ENCODE measurements at places on chromosomes 3 and 15. TPM values are rescaled to one million over a fixed set of nuclear protein-coding genes. Genes with fewer than 3 reads are reported as not detected.

DNA sequence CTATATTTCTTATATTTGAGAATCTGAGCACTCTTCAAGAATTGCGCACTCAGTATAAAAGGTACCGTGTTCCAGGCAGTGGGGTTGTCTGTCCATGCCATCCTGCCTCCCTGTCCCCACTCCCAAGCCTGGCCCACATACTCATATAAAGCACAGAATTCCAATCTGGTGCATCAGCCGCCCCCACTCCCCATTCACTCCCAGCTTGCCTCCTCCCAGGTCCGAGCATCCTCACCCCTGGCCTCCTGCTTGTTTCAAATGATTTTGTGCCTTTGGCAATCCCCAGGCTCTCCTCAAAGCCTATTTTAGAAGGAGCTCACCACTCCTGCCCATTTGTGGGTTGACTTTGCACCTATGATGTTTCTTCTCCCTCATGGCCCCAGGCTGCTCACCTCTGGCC is 22.2 kb upstream of the IGF1R start:
- H3K27me3 ChIP-seq: peaks cover 7% of the 10 kb centered on the region
- no peak for DNase-seq
- no peak overlapping the region for H3K27ac ChIP-seq
- H3K4me3 ChIP-seq: no peak overlapping the region
- H3K4me1 ChIP-seq: no peaks in the 10 kb centered on the region

- H3K27me3 ChIP-seq: no peaks in the 10 kb centered on the region
- H3K4me3 ChIP-seq: no peak overlapping the region
- no peak for DNase-seq
- H3K27ac ChIP-seq: no peak overlapping the region
- no peaks in the 10 kb centered on the region for H3K36me3 ChIP-seq
- no peaks in the 10 kb centered on the region for H3K4me1 ChIP-seq
These were observed 33.3 kb downstream of the PEAK1 start for GRCh38 chr15:77386626-77387025.

- H3K4me1 ChIP-seq: no peaks in the 10 kb centered on the region
- no peaks in the 10 kb centered on the region for H3K36me3 ChIP-seq
- H3K27me3 ChIP-seq: no peaks in the 10 kb centered on the region
These were observed 69.0 kb upstream of the THBS1 start for GRCh38 chr15:39511916-39512260.

DNA sequence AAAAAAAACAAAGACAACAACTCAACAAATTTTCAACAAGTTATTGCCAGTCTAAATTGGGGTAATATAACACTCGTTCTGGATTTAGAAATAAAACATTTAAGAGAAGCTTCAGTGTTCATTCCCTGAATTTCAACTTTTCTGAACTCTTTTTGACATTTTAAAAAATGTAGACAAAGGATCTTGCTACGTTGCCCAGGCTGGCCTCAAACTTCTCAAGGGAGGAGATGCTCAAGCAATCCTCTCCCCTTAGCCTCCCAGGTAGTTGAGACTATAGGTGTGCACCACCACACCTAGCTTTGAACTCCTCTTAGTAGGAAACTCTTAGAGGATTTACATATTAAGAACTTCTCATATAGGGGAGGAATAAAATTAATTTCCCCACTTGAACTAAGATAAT is 91.9 kb downstream of the AKAP13 start:
- no peak overlapping the region for H3K4me3 ChIP-seq
- H3K4me1 ChIP-seq: peaks cover 20% of the 10 kb centered on the region
- no peaks in the 10 kb centered on the region for H3K27me3 ChIP-seq
- no peak overlapping the region for H3K27ac ChIP-seq
- no peaks in the 10 kb centered on the region for H3K36me3 ChIP-seq

DNA sequence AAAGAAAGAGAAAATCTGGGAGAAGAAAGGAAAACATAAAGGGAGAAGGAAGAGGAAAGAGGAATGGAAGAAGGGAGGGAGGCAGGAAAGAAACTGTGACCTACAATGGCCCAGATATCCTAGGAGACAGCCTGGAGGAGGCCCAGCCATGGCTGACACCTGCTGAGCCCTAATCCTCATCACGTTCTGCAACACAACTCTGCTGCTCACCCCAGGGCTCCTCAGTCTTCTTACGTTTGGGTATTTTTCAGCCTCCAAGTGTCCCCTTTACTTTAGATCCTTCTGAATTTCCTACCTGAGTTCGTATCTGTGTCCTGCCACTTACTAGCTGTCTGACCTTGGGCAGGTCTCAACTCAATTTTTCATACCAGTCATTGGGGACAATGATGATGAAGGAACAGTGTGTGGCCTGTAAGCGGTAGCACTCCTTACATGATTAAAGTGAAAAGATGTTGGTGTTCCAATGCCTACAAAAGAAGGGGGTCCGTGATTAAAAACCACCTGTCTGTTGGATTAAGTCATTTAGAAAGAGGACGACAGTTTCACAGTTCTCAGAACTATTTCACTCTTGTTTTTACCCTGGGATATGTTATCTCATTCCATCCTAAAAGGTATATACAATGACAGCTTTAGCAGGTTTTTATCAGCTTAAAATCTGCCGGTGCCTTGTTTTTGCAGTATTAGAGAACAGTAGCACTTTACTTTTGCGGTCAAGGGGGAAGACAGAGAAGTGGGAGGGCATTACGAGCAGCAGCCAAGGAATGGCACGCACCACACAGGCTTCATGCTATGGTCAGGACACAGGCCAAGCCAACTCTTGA is 47.4 kb downstream of the CCR4 start:
- H3K36me3 ChIP-seq: no peaks in the 10 kb centered on the region
- H3K27ac ChIP-seq: no peak overlapping the region
- H3K4me3 ChIP-seq: no peak overlapping the region
- DNase-seq: no peak

GRCh38 chr3:71786551-71786950 is 1.6 kb upstream of the PROK2 start:
- no peak overlapping the region for H3K27ac ChIP-seq
- peaks cover 68% of the 10 kb centered on the region for H3K27me3 ChIP-seq
- no peak overlapping the region for H3K4me3 ChIP-seq
- no peaks in the 10 kb centered on the region for H3K36me3 ChIP-seq

Gene IQCF5
- total RNA-seq: not detected

- H3K4me3 ChIP-seq: no peak overlapping the region
- H3K4me1 ChIP-seq: no peaks in the 10 kb centered on the region
- H3K36me3 ChIP-seq: no peaks in the 10 kb centered on the region
These were observed 8.6 kb downstream of the PODXL2 start for GRCh38 chr3:127637546-127637945.

- no peaks in the 10 kb centered on the region for H3K27me3 ChIP-seq
- peak overlapping the region; percentile 96 for H3K27ac ChIP-seq
- peaks cover 16% of the 10 kb centered on the region for H3K4me1 ChIP-seq
These were observed 352 bp upstream of the TMF1 start for GRCh38 chr3:69052472-69052898.

Gene FBLN2
- total RNA-seq: 73.8 TPM

- H3K27ac ChIP-seq: no peak overlapping the region
- no peaks in the 10 kb centered on the region for H3K27me3 ChIP-seq
- H3K4me3 ChIP-seq: no peak overlapping the region
- H3K36me3 ChIP-seq: no peaks in the 10 kb centered on the region
- peaks cover 16% of the 10 kb centered on the region for H3K4me1 ChIP-seq
These were observed 261.1 kb upstream of the CBLB start for GRCh38 chr3:106129939-106130338.

- DNase-seq: no peak
- H3K4me3 ChIP-seq: no peak overlapping the region
- no peaks in the 10 kb centered on the region for H3K27me3 ChIP-seq
These were observed 79.0 kb upstream of the CDV3 start for GRCh38 chr3:133494469-133494868.

DNA sequence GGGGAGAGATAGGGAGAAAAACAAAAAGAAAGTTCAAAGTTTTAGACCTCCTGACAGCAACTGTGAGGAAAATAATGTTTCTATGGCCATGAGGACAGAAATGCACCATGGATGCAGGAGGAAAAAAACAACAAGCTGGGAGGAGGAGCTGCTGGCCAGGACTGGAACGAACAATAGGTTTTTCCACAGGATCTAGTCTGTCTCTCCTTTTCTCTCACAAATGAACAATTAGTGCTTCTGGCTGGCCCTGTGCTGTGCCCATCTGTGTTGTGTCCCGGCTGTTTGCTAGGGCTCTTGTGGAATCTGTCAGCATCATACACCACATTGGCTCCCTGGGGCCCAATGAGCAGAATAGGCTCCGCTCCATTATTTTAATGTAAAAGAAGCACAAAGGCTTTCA is 15.2 kb downstream of the GK5 start:
- H3K27ac ChIP-seq: peak overlapping the region; percentile 79
- H3K27me3 ChIP-seq: no peaks in the 10 kb centered on the region
- DNase-seq: no peak
- no peak overlapping the region for H3K4me3 ChIP-seq

GRCh38 chr3:186108941-186109865 is at the start of gene ETV5:
TSS of gene ETV5 (minus strand) at chr3:186109089. CDS start at chr3:186105868, 3,221 bp downstream.
- H3K36me3 ChIP-seq: no peaks in the 10 kb centered on the region
- DNase-seq: peak; percentile 99
- H3K4me3 ChIP-seq: peak within 1 kb of the TSS; percentile 84
- peaks cover 23% of the 10 kb centered on the region for H3K27me3 ChIP-seq
- peak within 1 kb of the TSS; percentile 69 for H3K27ac ChIP-seq
- peaks cover 12% of the 10 kb centered on the region for H3K4me1 ChIP-seq

DNA sequence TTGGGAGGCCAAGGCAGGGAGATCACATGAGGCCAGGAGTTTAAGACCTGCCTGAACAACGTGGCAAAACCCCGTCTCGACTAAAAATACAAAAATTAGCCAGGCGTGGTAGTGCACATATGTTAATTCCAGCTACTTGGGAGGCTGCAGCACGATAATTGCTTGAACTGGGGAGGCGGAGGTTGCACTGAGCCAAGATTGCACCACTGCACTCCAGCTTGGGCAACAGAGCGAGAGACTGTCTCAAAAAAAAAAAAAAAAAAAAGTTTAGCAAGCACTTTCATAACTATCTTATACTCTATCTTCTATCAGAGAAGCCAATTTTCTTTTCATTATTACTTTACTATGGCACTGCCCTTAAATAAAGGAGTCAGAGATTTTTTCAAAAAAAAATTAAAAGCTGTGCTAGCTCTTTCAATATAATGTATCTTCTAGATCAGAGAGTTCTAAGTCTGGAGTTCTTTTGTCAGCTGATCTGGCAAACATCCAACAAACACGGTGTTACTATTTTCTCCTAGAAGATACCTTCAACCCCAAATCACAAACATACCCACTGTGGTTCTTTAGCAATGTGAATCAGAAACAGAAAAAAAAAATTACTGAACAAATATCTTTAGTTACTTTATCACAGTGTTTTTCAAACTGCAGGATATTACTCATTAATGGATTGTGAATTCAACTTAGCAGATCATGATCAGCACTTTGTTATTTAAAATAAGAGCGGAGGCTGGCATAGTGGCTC is 3.0 kb downstream of the ZNF770 start:
- H3K27ac ChIP-seq: peak overlapping the region; percentile 24
- no peaks in the 10 kb centered on the region for H3K27me3 ChIP-seq
- DNase-seq: peak; percentile 53

GRCh38 chr3:149449182-149449581 is 25.3 kb upstream of the TM4SF4 start:
- no peak overlapping the region for H3K4me3 ChIP-seq
- H3K36me3 ChIP-seq: no peaks in the 10 kb centered on the region

DNA sequence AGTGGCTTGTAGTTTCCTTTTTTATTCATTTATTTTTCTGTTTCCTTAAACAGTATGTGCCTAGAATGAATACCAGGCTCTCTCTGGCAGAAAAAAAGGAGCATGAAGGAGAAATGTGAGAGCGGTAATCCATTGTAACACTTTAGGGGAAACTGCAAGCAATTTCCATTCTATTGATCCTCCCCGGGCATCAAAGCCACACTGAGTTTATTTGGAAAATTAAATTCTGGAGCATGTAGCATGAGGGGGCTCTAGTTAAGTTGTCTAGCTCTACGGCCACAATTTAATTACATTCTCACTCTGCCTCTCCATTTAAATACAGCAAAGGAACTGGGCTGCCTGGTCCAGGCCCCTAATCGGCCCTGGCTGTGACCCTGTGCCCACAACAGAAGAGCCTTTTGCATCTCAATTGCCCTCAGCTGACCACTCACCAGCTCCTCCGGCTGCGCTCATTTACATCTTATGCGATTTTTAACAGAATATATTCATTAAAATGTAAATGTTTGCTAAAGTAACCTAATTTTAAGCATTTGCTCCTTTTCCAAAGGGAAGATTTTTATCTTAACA is 72.9 kb downstream of the MEGF11 start:
- no peak overlapping the region for H3K4me3 ChIP-seq
- peaks cover 4% of the 10 kb centered on the region for H3K4me1 ChIP-seq
- peaks cover 17% of the 10 kb centered on the region for H3K27me3 ChIP-seq
- DNase-seq: no peak
- H3K36me3 ChIP-seq: no peaks in the 10 kb centered on the region

Gene ERICH6
- not detected for total RNA-seq

Gene TYRO3
- 71.0 TPM for total RNA-seq

- no peak overlapping the region for H3K27ac ChIP-seq
- H3K27me3 ChIP-seq: no peaks in the 10 kb centered on the region
- H3K4me3 ChIP-seq: no peak overlapping the region
- no peaks in the 10 kb centered on the region for H3K36me3 ChIP-seq
These were observed 483.0 kb downstream of the ROBO1 start for GRCh38 chr3:79284781-79285180.

GRCh38 chr15:93043621-93044300 is 45.2 kb downstream of the RGMA start:
- no peaks in the 10 kb centered on the region for H3K36me3 ChIP-seq
- no peak overlapping the region for H3K4me3 ChIP-seq
- no peak for DNase-seq
- no peaks in the 10 kb centered on the region for H3K4me1 ChIP-seq

GRCh38 chr3:8739757-8740504 is 6.3 kb downstream of the CAV3 start:
- no peak overlapping the region for H3K4me3 ChIP-seq
- H3K27me3 ChIP-seq: no peaks in the 10 kb centered on the region
- peaks cover 15% of the 10 kb centered on the region for H3K4me1 ChIP-seq
- no peak for DNase-seq
- no peak overlapping the region for H3K27ac ChIP-seq

DNA sequence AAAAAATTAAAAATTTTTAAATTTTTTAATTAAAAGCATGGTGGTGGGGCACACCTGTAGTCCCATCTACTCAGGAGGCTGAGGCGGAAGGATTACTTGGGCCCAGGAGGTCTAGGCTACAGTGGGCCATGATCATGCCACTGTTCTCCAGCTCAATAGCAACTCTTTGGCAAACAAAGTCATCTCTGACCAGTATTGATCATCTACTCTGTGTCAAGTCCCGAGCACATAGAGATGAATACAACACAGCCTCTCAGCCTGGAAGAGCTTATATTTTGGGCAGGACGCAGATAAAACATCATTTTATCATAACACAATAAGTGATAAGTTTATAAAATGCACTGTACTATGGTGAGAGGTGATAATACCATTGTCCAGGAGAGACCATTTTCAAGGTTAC is 281.6 kb upstream of the GADL1 start:
- no peaks in the 10 kb centered on the region for H3K36me3 ChIP-seq
- no peak overlapping the region for H3K27ac ChIP-seq
- no peaks in the 10 kb centered on the region for H3K27me3 ChIP-seq
- no peak for DNase-seq
- no peaks in the 10 kb centered on the region for H3K4me1 ChIP-seq

Measured in hepatocyte (in vitro differentiated cells).